ENCODE measurements at places on chromosomes 3 and 15. TPM values are rescaled to one million over a fixed set of nuclear protein-coding genes. Genes with fewer than 3 reads are reported as not detected.

GRCh38 chr3:142019794-142020320 is 129.5 kb downstream of the TFDP2 start:
- no peak for DNase-seq

DNA sequence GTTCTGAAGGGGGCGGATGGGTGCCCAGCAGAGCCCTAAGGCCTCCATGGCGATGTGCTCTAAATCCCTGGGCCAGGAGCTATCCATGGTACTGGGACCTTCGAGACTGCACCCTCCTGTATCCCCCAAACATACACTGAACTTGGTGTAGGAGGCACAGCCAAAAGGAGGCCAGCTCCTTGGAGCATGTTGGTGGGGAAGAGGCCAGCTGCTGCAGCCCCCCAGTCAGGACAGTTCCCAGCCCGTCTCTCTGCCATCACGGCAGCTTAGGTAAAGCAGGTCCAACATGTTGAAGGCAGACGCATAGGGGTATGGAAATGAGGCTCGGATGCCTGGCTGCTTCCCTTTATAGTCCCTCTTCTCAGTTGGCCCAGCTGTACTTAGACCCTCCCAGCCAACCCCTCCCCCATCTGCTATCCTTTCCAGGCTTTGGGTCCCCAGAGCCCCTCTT is 1.8 kb downstream of the CAMKV start:
- no peak for DNase-seq

DNA sequence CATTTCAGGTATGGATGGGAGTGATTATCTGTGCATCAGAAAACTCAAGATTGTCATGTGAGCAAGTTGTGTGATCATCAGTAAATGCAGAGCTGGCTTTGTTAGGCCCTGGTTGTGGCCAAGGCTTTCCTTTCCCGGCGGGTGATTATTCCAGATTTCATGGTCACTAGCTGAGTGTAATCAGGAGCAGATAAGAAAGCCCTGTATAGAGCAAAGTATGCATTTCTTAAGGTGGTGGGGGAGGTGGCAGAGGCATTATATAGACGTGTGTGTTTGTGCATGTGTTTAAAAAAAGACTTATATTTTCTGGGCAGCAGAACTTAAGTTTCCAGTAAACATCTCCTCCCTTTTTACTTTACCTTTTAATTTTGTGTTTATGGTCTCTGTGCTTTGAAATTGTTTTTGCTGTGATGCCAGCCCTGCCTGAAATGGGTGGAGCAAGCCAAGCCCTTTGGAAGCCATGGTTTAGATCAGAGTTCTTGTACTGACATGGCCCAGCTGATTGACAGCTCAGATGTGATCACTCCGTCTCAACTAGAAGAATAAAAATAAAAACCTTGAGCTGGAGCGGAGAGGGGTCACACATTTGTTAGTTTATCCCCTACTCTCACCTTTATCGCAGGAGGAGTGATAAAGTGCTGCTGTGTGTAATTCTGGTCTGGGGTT is 22.2 kb downstream of the SMAD3 start:
- DNase-seq: no peak

DNA sequence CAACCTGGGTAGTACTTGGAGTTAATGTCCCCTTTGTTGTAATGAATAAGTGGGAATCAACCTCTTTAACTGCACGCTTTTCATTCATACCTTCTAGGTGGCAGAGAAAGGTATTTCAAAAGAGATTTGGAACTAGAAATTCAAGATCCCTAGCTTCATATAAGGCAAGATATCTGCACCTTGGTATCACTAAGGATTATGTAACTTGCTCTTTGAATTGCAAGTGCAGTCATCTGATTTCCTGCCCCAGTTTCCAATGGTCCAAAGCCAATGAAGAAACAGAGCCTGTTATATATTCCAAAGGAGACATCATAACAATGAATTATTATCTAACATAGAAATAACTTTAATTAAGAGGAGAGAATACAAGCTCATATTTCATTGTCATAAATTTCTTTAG is 54.8 kb upstream of the CMSS1 start:
- DNase-seq: no peak

GRCh38 chr3:122235147-122235546 is 51.7 kb downstream of the CASR start:
- no peak for DNase-seq

DNA sequence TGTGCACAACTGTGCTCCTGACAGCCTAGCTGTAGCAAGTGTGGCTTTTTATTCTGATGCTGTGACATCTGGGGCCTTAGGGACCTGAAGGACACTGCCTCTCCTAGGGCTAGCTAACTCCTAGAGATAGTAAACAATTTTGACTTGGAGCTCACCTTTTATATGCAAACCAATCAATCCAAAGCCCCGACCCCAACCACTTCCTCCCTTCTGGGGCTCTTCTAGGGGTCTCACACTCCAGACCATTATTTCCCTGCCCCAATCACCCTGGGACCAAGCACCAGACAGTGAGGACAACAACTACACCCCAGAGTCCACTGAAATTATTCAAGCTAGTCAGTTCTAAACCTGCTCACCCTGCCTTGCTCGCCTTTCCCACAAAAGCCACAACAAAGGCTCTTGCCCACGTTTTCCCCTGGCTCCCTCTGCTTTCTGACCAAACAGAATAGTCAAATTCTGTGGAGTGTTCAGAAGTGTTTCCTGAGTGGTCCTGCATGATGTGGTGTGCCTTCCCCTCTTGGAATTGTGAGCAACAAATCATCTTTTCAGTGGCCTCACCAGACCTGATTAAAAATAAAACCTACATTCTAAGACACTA is 84.2 kb upstream of the WNT5A start:
- no peak for DNase-seq

GRCh38 chr15:94673801-94674200 is 442.4 kb downstream of the MCTP2 start:
- DNase-seq: no peak

The KLHL40 gene
- not detected for total RNA-seq

The PP2D1 gene
- not detected for total RNA-seq
